ENCODE measurements at places on chromosomes 6 and 20.

- DNase-seq = no peak
Measured at GRCh38 chr6:32954986-32955802, 2.3 kb upstream of the HLA-DMA start.

- no peak for DNase-seq
Measured at GRCh38 chr6:95017922-95018321, 559.4 kb upstream of the MANEA start.

GRCh38 chr6:116300566-116300965 is 20.8 kb upstream of the TSPYL1 start:
- DNase-seq = no peak

- DNase-seq = no peak
Measured at GRCh38 chr6:108874470-108875160, 26.4 kb downstream of the ARMC2 start.

DNA sequence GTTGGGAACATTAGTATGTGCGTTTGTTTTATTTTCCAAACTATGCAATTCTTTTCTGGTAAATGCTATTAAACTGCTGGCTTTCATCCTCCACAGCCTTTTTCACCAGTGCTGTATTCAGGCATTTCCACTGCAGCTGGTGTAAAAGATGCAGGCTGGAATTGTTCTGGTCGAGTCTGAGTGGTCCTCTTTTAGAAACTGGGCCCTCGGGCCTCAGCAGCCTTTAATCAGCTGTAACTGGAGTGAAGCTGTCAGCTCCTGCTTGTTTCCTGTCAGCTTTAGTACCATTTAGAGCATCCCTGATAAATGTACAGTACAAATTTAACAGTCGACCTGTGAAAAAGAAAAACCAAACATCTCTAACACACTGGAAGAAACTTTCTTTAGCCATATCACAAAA is 979.6 kb downstream of the TFAP2A start:
- DNase-seq = no peak

Data from thoracic aorta (tissue), 2 donors.